ENCODE measurements at places on chromosomes 4 and X. TPM values are rescaled to one million over a fixed set of nuclear protein-coding genes. Genes with fewer than 3 reads are reported as not detected.
A peak's percentile ranks its signal among the peaks of the same experiment; 100 is the strongest.

Gene ATP2B3
- total RNA-seq: not detected

- DNase-seq: no peak
Observed at GRCh38 chrX:51837451-51837850, 56.0 kb upstream of the MAGED1 start.

DNA sequence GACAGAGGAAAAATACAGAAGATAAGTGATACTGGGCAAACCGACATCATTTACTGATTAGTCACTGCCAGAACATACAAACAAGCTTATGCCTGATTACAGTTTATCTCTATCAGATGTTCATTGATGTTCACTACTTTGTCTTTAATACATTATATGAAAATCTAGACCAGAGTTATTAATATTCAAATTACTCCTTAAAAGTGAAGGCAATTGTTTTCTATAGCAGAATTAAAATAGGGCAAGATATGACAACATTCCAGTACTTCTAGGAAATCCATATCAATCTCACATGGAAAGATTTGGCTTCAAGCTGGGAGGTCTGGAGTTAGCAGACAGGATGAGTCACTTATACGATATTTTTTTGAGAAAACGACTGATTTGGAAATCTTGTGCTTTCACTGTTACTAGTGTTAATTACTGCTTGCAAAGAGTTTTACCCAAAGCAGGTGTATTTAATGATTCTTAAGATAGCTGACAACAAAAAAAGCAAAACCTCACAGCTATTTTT lies 31.8 kb downstream of the HPGD start:
- no peak for DNase-seq

- no peak for DNase-seq
Observed at GRCh38 chrX:15507005-15507404, 6.4 kb downstream of the BMX start.

Gene SERTM2
- total RNA-seq: not detected

GRCh38 chr4:186852964-186853391 lies 129.3 kb upstream of the FAT1 start:
- no peak for DNase-seq

GRCh38 chr4:3494462-3494871 lies 31.4 kb downstream of the DOK7 start:
- no peak for DNase-seq

DNA sequence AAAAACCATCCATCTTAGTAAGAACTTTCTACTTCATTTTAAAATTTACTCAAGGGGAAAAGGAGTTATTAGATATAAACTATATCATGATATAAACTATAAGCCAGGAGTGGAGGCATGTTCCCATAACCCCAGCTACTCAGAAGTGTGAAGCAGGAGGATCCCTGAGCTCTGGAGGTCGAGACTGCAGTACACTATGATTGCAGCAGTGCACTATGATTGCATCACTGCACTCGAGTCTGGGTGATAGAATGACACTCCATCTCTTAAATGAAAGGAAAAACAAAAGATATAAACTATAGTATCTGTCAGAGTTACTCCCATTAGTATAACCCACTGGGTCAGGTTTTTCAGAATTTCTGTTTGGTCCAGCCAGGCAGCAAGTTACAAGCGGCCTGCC lies 47.6 kb downstream of the RPS3A start:
- no peak for DNase-seq

- DNase-seq: no peak
Observed at GRCh38 chr4:26467724-26468123, 22.6 kb downstream of the CCKAR start.

Gene ABCG2
- 0.33 TPM for total RNA-seq

DNA sequence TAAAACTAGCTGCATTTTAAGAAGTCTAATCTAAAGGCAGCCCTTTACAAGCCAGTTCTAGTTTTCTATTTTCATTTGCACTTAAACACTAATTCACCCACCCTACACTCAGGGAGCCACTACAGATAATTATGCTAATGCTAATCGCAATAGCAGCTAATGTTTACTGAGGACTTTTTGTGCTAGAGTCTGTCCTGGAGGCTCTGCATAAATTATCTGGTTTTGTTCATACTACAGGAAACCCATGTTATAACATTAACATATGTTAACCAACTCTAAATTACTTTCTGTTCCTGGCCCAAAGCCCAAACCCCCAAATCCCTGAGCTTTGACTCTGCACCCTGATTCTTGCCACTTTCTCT lies 480 bp upstream of the RADX start:
- no peak for DNase-seq

DNA sequence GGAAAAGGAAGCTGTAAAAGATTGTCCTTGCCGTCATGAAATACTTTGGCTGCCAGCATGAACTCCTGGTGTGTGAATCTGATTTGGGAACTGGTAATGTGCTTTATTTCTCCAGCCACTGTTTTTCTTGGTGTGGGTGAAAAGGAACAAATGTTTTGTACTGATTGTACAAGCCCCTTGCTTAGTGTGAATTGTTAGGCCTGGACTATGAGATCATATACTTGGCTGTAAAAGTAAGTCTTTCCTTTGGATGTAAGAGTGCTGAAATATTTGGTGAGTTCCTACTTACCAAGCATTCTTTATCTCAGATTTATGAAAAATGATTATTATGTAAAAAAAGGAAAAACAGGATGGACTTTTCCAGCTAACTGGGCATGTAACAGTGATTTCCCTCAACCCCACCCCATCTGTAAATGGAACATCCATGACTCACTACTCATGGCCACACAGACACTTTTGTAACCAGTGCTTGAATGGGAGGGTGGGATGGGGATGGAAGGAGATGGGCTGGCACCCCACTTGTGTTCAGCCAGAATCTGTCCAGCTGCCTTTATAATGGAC lies 6.3 kb downstream of the FNIP2 start:
- DNase-seq: no peak

GRCh38 chr4:156113138-156113765 lies 159.6 kb upstream of the CTSO start:
- DNase-seq: no peak

Gene NMU
- not detected for total RNA-seq

Gene CFAP97
- total RNA-seq: 18.8 TPM

DNA sequence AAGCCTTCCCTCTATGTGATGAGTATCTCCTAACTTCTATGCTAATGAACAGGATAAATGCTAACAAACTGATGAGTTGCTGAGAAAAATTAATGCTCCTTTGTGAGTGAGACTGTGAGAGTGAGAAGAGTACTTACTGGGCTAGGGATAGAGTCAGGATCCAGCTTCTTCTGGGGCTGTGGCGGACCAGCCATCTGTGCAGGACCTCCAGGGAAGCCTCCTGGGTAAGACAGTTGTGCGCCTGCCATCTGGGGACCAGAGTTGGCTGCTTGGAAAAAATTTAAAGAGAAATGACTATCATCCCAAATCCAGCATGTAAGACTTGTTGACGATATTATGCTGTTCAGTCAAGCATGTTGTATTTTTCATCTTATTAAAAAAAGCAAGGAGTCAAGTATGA lies 21.0 kb downstream of the SEC24D start:
- DNase-seq: no peak

DNA sequence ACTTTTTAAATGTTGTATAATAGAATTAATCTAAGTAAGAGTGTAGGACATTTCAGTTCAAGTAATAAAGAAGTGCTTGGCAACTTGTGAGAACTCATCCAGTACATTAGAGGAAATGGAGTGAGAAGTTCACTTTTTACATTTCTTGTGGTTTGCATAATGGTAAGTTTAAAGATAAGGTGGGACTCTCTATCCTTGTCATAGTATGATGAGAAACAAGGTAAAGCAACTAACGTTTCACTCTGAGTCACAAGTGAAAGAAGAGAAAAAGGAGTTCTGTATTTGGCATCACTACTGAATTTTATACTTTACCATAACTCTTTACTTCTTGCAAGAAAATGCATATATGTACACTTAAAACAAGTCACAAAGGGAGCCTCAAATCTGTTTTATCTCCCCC lies 219.4 kb downstream of the SLC4A4 start:
- DNase-seq: no peak

Gene MID1
- not detected for total RNA-seq

DNA sequence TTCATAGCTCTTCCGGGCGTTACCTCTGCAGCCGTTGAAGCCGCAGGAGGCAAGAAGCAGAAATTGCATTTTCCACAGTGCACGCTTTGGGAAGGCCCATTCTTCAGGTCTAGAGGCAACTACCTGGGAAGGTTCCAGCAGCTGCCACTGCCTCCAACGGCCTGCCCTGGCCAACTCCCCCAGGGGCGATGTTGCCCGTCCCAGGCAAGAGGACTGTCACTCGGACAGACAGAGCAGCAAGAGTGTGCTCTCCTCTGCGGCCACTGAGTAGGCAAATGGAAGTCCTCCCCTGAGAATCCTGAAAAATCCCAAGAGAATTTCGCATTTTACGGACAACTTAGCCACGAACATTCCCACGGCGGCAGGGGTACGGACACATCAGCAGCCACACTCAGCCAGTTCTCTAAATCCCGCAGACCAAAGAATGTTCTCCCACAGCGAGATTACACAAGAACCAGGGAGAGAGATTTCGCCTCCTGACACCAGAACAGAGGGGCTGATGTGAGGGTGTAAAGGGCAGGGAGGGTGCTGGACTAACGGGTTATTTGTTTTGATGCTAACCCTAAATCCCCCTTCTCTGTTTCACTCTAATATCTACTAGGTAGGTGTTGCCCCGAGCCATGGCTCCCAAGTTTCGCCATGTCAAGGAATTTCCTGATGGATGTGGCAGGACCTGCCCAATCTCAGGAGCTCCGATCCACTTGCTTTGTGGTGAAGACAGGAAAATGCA lies 63.8 kb downstream of the SEPSECS start:
- DNase-seq: no peak

Gene TEX13B
- not detected for total RNA-seq

DNA sequence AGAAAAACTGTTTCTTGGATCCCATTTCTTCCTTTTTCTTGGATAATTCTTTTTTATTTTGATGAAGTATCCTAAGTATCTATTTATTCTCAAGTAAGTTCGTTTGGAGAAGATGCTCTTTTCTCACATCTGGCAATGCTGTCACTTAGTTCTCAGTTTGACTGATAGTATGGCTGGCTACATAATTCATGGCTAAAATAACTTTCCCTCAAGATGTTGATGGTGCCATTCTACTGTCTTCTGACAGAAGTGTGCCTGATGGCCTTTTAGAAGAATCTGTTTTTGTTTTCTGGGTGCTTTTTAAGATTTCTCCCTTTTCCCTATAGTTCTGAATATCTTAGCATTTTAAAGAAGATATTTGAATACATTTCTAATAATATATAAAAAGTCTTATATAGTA lies 41.6 kb downstream of the EVC2 start:
- no peak for DNase-seq

GRCh38 chr4:182978152-182978827 lies 61.1 kb upstream of the DCTD start:
- DNase-seq: no peak

Gene ENAM
- not detected for total RNA-seq

Gene HS3ST1
- total RNA-seq: not detected

- no peak for DNase-seq
Observed at GRCh38 chr4:11019451-11020240, 335.1 kb upstream of the CLNK start.

- peak; percentile 54 for DNase-seq
Observed at GRCh38 chrX:131677655-131678628, 134.1 kb downstream of the OR13H1 start.

Gene PAGE5
- total RNA-seq: not detected

DNA sequence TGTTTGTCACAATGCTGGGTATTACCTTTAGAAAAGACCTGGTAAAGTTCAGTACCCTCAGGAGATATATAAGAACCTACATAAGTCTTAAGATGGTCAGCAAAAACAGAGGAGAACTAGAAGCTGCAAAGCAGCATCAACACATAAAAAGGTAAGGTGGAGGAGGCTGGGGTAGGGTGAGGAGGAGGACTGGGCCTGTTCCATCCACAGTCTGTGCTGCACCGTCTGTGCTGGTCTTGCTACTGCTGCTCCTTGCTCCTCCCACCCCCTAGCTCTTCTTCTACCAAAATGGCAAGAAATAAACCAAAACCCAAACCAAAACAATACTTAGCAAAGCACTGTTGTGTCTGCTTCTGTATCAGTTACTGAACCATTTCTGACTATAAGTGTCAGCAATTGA lies 102.2 kb downstream of the CDS1 start:
- no peak for DNase-seq

DNA sequence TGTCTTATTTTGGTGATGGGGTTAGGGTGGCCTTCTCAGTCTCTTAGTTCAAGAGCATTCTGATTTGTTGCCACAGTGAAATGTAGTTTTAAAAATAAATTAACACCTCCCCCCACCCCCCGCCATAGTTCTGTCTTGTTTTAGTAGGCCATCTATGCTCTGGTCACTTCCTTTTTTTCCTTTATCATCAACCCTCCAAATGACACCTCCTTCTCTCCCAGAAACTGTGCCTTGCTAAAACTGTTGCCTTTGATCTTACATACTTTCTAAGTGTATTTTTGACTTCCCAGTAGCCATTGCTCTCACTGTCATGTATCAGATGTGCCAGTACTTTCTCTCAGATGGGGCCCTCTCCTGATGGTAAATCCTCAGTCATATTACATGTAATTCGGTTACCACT lies 14.5 kb upstream of the NDUFC1 start:
- DNase-seq: no peak

DNA sequence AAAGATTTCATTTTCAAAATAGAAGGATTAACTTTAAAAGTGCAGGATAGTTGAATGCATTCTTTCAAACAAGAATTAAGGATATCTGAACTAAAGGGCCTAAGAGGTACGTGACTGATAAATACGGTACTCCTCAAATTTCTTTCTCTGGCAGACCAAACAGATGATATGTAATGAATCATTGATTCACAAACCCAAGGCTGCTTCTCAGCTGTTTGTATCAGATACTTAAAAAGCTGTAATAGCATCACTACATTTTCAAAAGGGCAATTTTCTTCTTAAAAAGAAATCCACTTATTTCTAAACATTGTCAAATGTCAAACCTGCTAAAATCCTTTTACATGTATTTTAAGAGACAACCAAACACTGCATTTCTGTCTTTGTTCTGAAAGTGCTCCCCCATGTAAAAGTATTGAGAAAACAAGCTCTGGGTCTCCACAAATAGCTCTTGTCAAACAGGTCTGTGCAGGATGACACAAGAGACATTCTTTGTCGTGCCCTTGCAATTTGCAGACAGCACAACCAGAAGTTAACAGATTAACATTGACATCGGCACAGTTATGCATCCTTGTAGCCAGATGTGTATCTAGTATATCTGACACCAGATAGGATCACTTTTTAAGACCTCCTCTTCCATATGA lies 82.0 kb downstream of the MANBA start:
- no peak for DNase-seq

Gene PNMA6F
- total RNA-seq: not detected

DNA sequence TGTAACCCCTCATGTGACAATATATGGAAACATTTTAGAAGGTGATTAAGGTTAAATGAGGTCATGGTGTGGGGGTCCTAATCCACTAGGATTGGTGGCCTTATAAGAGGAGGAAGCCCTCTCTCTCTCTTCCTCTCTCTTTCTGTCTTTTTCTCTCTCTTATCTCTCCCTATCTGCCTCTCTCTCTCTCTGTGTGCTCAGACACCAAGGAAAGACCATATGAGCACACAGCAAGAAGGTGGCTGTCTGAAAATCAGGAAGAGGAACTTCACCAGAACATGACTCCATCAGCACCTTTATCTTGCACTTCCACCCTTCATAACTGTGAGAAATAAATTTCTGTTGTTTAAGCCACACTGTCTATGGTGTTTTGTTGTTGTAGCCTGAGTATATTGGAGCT lies 1472.2 kb downstream of the PCDH7 start:
- no peak for DNase-seq

Gene MXRA5
- not detected for total RNA-seq

Gene P2RY4
- not detected for total RNA-seq

Measured in CD8-positive, alpha-beta T cell (primary cell).